Activated CD8-positive, alpha-beta memory T cell treated with anti-CD3 and anti-CD28 coated beads for 1 hour (primary cell): ENCODE measurements at places on chromosomes 6 and 20.

- DNase-seq, result no peak
Measured at GRCh38 chr6:15406452-15406851, 160.6 kb downstream of the JARID2 start.

GRCh38 chr20:13661070-13661685, 22.4 kb upstream of the TASP1 start:
- no peak for DNase-seq

DNA sequence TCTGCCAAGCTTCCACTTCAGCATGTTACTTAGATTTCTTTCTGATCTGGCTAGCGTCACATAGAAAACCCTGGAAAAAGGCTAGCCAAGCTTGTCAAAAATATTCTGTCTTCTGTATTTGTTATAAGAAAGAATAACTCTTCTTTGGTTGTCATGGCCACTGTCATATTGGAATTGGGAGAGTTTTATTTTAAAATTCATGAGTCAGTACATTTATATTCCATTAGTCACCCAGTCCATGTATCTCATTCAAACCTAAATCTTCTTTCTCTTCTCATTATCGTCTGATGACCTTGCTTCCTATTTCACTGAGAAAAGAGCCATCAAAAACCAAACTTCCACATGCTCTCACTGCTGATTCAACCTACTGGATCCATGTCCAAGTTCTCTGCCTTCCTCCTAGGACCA, 65.7 kb downstream of the EPM2A start:
- no peak for DNase-seq

DNA sequence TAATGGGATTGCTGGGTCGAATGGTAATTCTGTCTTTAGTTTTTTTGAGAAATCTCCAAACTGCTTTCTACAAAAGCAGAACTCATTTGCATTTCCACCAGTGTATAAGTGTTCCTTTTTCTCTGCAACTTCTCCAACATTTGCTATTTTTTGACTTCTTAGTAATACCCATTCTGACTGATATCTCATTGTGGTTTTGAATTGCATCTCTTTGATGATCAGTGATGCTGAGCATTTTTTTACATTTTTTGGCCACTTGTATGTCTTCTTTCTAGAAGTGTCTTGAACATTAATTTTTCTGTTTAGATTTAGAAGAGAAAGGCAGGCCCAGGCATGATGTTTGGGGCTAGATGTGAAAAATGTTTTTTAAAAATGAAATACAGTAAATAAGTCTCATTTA, 553.1 kb upstream of the MAN1A1 start:
- no peak for DNase-seq

- no peak for DNase-seq
Measured at GRCh38 chr6:30260036-30260504, 46.9 kb upstream of the TRIM26 start.

- no peak for DNase-seq
Measured at GRCh38 chr20:39036011-39036410, 73.9 kb downstream of the DHX35 start.

DNA sequence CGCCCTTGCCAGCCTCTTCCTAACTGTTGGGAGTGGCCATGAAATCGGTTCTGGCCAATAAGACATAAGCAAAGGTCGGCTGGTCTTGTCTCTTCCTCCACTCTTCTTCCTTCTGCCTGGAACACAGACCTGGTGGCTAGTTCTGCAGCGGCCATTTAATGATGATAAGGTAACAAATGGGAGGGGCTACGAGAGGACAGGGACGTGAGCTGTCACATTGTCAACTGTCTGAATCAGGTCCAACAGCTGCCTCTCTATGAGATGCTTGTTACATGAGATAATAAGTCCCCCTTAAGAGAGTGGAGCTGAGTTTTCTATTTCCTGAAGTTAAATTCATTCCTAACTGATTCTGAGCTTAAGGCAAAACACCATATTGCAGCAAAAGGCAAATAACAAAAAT, 12.5 kb upstream of the TMEM242 start:
- no peak for DNase-seq

DNA sequence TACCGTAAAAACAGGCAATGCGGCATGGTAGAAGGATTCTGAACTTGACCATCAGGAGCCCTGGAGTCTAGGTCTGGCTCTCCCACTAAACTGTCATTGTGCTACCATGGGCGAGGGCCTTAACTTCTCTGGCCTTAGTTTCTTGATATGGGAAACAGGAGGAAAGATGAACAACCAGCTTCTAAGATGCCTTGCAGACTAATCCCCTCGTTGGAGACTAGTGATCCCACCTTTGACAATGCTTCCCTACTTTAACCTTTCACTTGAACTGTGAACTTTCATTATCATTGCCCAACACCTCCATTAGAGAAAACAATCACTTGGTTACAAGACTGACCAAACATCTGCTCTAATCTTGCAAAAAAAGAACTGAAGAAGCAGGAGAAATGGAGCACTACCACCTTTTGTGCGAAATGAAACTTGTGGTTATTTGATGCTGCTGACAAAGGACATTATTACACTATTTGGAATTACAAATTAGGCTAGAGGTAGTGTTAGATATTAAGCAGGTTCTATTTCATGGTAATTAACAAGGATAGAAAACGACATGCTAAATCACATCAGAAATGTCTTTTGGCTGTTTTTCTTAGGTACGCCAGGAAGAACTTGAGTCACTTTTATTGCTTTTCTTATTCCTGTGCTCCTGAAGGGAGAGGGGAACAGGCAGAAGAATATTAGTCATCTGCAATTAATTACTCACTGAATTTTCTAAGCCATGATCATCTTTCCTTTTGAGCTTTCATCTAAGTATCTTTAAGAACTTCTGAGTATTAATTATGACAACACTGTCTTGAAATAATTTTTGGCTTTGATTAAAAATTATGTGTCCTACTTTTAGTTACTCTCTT, 39.1 kb upstream of the ARHGAP18 start:
- no peak for DNase-seq

GRCh38 chr6:130912434-130912833, 85.2 kb downstream of the SMLR1 start:
- DNase-seq, result no peak

GRCh38 chr20:24418731-24419130, 50.7 kb upstream of the SYNDIG1 start:
- DNase-seq, result no peak

DNA sequence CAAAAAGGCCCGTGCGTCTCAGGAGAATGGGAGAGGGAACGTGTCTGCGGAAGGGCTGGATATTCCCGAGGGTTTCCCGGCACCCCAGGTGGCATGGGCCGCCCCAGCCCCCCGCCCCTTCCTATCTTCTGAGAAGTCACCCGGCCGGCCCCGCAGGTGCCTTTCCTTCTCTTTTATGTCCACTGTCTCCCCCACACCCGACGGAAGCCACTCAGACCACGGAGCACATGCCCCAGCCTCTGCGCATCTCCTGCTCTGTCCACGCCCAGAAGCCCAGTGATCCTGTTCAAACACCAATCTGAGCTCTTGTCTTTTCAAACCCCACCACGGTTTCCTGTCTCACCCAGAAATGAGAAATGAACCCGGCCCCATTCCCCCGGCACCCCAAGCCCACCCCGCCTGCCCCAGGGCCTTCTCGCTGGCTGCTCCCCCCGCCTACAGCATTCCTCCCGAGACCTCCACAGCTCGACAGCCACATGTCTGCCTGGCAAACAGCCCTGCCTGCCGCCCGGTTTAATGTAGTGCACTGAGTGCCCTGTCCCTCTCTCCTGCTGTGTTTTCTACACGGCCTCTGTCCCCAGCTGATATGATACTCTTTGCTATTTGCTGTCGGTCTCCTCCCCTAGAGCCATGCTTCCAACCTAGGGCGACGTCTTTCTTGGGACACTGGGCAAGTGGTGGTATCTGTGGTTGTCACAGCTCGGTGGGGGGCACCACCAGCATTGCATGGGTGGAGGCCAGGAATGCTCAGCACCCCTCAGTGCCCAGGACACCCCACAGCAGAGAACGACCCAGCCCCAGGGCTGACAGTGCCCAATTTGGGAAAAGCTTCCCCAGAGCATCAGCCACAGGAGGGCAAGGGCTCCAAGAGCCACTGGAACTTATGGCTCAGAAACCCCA, 182.7 kb downstream of the TAF4 start:
- no peak for DNase-seq

GRCh38 chr6:46967826-46968349, 46.1 kb upstream of the ADGRF5 start:
- DNase-seq, result no peak

GRCh38 chr20:58481481-58482021, 33.6 kb downstream of the APCDD1L start:
- peak; percentile 19 for DNase-seq

GRCh38 chr20:40046703-40047102, 642.3 kb downstream of the MAFB start:
- no peak for DNase-seq

DNA sequence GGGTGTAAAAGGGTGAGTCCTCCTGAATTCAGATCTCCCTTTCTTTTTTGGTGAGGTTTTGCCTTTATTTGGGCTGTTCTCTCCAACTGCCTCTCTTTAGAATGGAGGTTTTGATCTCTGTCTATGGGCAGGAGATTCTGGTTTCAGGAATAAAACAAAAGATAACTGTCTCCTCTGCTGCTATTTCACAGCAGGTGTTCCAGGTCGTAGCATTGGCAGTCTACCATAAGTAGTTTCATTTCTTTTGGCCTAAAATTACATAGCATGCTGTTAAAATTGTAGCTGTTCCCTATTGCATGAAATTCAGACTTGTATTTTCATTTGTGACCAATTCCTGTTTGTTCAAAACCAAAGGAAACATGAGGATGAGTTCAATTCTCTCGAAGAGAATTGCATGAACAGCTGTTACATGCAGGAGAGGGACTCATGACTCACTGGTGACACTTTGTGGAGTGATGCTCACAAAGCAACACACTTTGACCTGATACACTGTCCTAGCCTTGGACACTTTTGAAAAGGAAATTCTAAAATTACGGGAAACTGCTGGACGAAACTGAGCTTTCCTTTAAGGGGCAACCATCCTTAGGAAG, 76.8 kb upstream of the SIRPG start:
- DNase-seq, result no peak

DNA sequence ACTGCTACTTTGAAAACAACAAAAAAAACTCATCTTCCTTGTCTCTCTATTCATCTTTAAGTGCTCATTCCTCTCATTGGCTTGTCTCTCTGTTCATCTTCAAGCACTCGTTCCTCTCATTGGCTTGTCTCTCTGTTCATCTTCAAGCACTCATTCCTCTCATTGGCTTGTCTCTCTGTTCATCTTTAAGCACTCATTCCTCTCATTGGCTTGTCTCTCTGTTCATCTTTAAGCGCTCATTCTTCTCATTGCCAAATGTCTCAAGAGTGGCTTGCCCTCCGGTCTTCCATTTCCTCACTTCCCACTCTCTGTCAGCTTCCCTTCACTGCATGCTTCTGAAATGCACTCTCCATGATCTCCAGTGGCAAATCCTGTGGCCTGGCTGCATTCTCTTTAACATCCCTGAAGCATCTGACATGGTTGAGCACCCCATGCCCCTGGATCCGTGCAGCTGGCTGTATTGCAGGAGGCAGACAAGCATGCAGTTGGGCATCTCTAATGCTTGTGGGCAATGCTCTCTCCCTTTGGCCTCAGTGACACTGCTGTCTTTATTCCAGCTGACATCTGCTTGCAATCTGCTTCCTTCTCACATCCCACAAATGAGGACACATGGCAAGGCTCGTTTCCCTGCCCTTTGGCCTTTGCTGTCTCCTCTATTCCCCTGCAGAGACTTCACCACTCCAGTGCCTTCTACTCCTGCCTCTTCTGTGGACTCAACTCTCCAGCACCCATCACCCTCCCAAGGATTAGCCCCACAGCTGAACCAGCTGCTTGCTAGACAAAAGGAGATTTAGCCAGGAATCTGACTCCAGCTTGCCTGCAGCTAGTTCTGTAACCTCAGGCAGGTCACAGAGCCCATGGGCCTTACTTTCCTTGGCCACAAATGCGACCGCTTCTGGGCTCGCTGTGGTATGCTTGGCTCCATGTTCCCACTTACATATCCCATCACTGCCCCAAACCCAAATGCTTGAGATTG, 143.2 kb upstream of the SNX9 start:
- no peak for DNase-seq

DNA sequence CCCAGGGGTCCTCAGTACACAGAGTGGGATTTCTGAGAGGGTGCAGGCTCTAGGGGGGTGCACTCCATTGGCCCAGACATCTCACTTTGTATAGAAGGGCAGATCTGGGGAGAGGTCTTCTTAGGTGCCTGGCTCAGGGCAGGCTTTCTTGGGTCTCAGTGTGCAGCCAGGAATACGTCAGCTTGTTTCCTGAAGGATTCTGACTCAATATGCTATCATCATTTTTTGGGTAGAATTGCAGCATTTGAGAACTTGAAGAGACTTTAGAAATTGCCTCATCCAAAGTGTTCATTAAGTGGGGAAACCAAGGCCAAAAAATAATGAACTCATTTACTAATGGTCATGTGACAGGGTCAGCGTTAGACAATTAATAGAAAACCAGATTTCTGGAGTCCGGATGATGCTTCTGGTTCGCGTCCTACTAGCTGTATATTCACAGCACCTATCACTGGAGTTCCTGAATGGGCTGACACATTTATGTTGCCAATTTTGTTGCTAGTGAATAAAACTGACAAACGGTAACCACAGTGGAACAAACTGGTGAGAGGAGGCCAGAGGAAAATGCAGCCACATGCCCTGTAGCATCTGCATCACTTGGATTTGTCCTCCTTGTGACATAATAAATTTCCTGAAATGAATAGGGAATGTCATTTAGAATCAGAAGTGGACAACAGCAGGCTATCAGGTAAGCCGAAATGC, 238.9 kb downstream of the TBC1D7 start:
- no peak for DNase-seq

GRCh38 chr6:162653808-162654207, 73.8 kb downstream of the PRKN start:
- no peak for DNase-seq

GRCh38 chr6:111610548-111611172, 5.0 kb upstream of the TRAF3IP2 start:
- no peak for DNase-seq

DNA sequence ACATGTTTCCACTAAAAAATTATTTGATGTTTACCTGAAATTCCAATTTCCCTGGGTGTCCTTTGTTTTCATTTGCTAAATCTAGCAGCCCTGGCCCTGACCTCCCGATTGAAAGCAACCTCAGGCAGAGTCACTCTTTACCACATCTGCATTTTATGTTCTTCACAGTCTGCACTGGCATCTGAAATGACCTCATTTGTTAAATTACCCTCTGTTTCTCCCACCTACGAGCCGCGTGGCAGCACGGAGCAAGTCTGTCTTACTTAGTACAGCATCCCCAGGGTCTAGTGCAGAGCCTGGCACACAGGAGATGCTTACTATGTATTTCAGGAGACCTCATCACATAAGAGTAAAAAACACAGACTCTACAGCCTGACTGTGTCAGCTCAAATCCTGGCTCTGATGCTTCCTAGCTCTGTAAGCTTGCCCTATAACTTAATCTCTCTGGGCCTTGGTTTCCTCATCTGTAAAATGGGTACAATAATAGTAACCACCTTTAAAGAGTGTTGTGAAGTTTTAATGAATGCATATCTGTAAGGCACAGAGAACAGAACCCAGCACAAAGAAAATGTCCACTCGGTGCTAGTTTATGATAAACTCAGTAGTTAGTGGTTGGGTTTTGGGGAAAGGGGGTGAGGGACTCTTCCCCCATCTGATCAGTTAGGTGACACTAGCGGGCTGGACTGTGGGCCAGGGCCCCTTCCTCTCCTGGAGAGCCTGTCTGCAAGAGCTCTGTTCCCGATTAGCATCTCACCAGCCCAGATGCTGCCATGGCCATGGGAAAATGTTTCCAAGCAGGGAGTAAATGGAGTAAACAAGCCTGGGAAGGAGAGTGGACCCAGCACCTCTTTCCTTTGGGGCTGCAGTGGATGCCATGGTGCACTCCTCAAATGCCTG, 88.2 kb downstream of the PREX1 start:
- DNase-seq, result no peak
